Aorta (tissue), 5 donors: ENCODE measurements at places on chromosomes 4 and X. TPM values are rescaled to one million over a fixed set of nuclear protein-coding genes. Genes with fewer than 3 reads are reported as not detected.

GRCh38 chr4:20944451-20944850, 244.2 kb downstream of the PACRGL start:
- H3K4me3 ChIP-seq: no peak overlapping the region
- H3K27ac ChIP-seq: no peak overlapping the region
- DNase-seq: no peak
- no peaks in the 10 kb centered on the region for H3K27me3 ChIP-seq
- H3K4me1 ChIP-seq: no peaks in the 10 kb centered on the region
- no peaks in the 10 kb centered on the region for H3K36me3 ChIP-seq

GRCh38 chrX:103012945-103013344, 51.0 kb downstream of the BEX1 start:
- DNase-seq: no peak
- no peaks in the 10 kb centered on the region for H3K4me1 ChIP-seq
- no peaks in the 10 kb centered on the region for H3K27me3 ChIP-seq
- no peak overlapping the region for H3K4me3 ChIP-seq

- no peaks in the 10 kb centered on the region for H3K4me1 ChIP-seq
- no peaks in the 10 kb centered on the region for H3K36me3 ChIP-seq
- no peak overlapping the region for H3K27ac ChIP-seq
- H3K27me3 ChIP-seq: no peaks in the 10 kb centered on the region
Observed at GRCh38 chr4:87961993-87962392, 13.5 kb upstream of the SPP1 start.

GRCh38 chrX:131677655-131678628, 134.1 kb downstream of the OR13H1 start:
- H3K4me1 ChIP-seq: no peaks in the 10 kb centered on the region
- DNase-seq: no peak
- no peaks in the 10 kb centered on the region for H3K36me3 ChIP-seq
- no peak overlapping the region for H3K27ac ChIP-seq
- no peaks in the 10 kb centered on the region for H3K27me3 ChIP-seq
- H3K4me3 ChIP-seq: no peak overlapping the region

The VEGFC gene
- 20.2 TPM for total RNA-seq

The HTN3 gene
- total RNA-seq: not detected

- H3K27me3 ChIP-seq: no peaks in the 10 kb centered on the region
- no peak overlapping the region for H3K4me3 ChIP-seq
- DNase-seq: no peak
- H3K4me1 ChIP-seq: no peaks in the 10 kb centered on the region
Observed at GRCh38 chr4:5753766-5754528, 42.9 kb downstream of the EVC start.

- no peak overlapping the region for H3K27ac ChIP-seq
- no peak for DNase-seq
- H3K27me3 ChIP-seq: no peaks in the 10 kb centered on the region
- H3K4me3 ChIP-seq: no peak overlapping the region
- H3K4me1 ChIP-seq: no peaks in the 10 kb centered on the region
Observed at GRCh38 chrX:150018931-150019361, 80.7 kb upstream of the EOLA2 start.

DNA sequence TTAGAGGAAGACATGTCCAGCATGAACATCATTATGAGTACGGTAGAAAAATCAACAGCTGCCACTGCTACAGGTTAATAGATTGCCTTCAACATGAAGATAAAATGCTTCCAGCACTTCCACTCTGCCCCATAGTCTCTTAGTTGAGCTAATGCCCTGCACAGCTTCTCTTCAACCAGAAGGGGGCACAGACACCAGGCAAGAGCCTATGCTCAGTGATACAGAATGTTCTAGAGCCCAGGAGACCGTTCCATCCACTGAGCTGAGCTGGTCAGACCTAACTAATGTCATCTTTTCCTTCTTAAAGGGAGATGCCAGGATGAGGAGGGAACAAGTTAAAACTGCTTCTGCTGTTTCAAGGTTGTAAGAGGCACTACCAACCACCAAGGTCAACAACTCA, 42.2 kb downstream of the SMIM10L2A start:
- H3K4me3 ChIP-seq: no peak overlapping the region
- DNase-seq: no peak
- H3K4me1 ChIP-seq: no peaks in the 10 kb centered on the region
- H3K27ac ChIP-seq: no peak overlapping the region
- H3K36me3 ChIP-seq: no peaks in the 10 kb centered on the region
- no peaks in the 10 kb centered on the region for H3K27me3 ChIP-seq

The NPY1R gene
- total RNA-seq: 40.2 TPM

The ZFP42 gene
- total RNA-seq: not detected

The UGT8 gene
- total RNA-seq: 1.1 TPM

DNA sequence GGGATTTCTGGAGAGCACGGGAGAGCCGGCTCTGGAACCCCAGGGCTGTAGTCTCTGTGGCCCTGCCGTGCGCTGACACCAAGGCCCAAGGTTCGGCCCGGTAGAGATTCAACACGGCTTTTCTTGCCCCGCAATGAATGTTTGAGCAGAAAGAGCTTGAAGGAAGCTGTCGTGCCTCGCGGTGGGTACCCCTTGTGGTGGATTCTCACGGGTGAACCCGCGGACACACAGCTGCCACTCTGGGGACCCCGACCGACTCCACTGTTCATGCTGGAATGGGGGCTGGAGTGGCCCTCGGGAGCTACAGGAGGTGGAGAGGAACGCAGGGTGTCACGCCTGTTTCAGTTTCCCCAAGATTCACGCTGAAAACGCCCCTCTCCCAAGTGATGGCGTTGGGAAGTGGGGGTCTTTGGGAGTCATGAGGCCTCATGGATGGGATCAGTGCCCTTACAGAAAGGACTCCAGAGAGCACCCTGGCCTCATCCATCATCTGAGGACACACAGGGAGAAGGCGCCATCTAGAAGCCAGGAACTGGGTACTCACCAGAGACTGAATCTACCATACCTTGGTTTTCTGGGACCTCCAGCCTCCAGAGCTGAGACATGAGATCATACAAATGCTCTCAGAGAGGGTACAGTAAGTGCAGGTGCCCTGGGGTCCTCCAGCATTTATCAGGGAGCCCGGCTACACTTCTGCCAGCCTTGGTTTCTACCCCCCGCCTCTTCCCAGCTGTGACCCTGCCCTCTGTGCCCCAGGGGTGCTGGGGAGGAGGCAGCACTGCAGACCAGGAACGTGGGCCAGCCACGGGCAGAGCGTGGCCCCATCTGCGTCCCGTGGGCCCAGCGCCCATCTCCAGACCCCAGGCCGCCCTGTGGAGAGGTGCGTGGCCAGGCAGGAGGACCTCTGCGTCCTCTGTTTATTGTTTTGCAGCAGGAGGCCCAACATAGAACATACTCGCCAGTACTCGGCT, 6.4 kb downstream of the SLC25A6 start:
- H3K27ac ChIP-seq: no peak overlapping the region
- H3K4me3 ChIP-seq: no peak overlapping the region
- no peaks in the 10 kb centered on the region for H3K4me1 ChIP-seq
- peaks cover 20% of the 10 kb centered on the region for H3K36me3 ChIP-seq
- peak; percentile 43 for DNase-seq

DNA sequence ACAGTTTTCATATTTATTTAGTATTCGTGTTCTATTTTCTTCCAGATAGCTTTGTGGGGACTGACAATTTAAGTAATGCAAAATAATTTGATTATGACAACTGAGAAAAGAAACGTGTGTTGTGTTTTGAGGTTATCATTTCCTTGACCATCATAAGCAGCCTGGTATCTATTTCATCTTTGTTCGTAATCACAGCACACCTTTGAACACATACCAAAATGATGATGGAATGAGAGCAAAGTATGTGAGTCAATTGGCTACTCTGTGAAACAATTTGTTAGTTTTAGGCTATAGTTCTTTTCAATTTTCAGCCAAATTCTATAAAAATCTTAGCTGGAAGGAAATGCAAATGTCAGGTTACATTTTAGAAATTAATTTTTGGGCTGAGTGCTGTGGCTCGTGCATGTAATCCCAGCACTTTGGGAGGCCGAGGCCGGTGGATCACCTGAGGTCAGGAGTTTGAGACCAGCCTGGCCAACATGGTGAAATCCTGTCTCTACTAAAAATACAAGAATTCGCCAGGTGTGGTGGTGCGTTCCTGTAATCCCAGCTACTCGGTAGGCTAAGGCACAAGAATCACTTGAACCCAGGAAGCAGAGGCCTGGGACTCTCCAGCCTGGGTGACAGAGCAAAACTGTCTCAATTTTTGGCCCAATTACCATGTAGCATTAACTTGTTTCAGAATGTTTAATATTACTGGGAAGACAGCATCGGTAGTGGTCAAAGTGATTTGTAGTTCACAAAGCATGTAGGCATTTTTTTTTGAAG, 1.1 kb upstream of the DUSP21 start:
- no peaks in the 10 kb centered on the region for H3K4me1 ChIP-seq
- DNase-seq: no peak
- no peaks in the 10 kb centered on the region for H3K36me3 ChIP-seq
- H3K27ac ChIP-seq: no peak overlapping the region

- no peak overlapping the region for H3K27ac ChIP-seq
- no peak overlapping the region for H3K4me3 ChIP-seq
- no peaks in the 10 kb centered on the region for H3K36me3 ChIP-seq
- H3K27me3 ChIP-seq: no peaks in the 10 kb centered on the region
- peak; percentile 34 for DNase-seq
- H3K4me1 ChIP-seq: no peaks in the 10 kb centered on the region
Observed at GRCh38 chr4:8772499-8773123, 99.0 kb downstream of the HMX1 start.

The F8A3 gene
- 0.39 TPM for total RNA-seq
